ENCODE measurements at places on chromosomes 3 and 15.
A peak's percentile ranks its signal among the peaks of the same experiment; 100 is the strongest.

DNA sequence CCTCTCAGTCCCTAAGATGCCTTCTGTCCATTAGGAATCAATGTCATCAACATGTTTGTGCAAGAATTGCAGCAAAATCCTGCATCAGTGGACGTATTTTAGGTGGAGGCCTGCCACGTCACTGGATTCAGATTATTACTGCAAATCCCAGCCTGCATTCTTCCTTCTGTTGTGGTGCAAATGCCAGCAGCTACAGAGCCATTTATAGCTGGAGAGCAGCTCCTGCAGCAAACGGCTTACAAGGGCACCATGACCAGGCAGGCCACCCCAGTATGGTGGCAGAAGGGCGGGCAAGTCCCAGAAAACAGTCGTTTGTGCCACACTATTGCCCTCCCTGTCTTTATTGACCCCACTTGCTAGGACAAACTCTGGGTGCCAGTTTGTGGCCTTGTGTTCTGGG lies 74.7 kb downstream of the SNRK start:
- peaks cover under 1% of the 10 kb centered on the region for H3K36me3 ChIP-seq
- H3K27ac ChIP-seq, result no peak overlapping the region
- H3K4me3 ChIP-seq, result no peak overlapping the region
- H3K4me1 ChIP-seq, result no peaks in the 10 kb centered on the region
- no peak for DNase-seq

DNA sequence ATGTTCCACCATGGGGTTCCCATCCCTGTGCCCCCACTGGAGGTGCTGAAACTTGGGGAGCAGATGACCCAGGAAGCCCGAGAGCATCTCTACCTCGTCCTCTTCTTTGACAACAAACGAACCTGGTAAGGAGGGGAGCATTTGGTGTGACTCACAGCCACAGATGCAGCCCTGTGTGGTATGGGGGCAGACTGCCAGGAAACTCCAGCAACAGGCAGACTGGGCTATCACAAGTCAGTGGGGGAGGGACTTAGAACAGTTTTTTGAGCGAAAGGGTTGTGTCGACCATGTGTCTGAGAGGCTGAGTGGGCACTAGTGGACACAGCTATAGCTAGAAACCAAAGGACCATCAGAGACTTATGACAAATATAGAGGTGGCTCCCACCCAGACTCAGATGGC lies 3.4 kb upstream of the OGG1 start:
- H3K4me1 ChIP-seq, result no peaks in the 10 kb centered on the region
- H3K27ac ChIP-seq, result no peak overlapping the region
- DNase-seq, result peak; percentile 26
- no peak overlapping the region for H3K4me3 ChIP-seq
- no peaks in the 10 kb centered on the region for H3K27me3 ChIP-seq

DNA sequence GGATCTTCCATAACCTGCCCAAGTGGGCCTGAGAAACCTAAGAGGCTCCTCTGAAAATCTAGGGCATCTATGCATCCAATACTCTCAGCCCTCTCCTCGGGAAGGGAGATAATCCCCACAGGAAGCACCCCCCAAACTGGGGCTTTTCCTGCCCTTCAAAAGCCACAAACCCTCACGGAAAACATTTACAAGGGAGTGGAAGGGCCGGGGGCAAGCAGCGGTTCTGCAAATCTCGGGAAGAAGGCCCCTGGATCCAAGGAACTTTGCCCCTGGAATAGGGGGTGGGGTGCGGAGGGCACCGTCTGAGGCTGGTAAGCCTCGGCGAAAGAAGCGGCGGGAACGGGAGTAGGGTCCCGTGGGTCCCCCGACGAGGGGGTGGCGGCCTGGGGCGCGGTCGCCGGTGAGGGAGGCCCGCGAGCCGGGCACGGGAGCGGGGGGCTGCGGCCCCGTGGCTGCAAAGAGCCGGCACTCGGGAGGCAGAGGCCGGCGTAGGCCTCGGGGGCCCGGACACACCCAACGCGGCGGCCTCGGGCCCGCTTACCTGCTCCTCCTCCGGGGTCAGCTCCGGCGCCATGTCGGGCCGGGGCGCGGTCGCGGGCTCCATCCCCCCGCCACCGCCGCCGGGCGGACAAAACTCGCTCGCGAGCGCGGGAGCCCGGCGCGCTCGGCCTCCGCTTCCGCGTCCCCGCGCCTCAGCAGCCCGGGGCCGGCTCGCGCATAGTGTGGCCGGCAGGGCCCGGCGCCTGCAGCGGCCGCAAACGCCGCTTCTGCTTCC lies 755 bp downstream of the PTPN9 start:
- H3K36me3 ChIP-seq, result no peaks in the 10 kb centered on the region
- H3K4me3 ChIP-seq, result peak overlapping the region; percentile 81
- peak; percentile 40 for DNase-seq
- H3K4me1 ChIP-seq, result peaks cover 20% of the 10 kb centered on the region

- H3K36me3 ChIP-seq, result no peaks in the 10 kb centered on the region
- DNase-seq, result no peak
- no peaks in the 10 kb centered on the region for H3K27me3 ChIP-seq
- no peaks in the 10 kb centered on the region for H3K4me1 ChIP-seq
- no peak overlapping the region for H3K4me3 ChIP-seq
- H3K27ac ChIP-seq, result no peak overlapping the region
These were observed 18.9 kb upstream of the ST3GAL6 start for GRCh38 chr3:98744283-98744682.

DNA sequence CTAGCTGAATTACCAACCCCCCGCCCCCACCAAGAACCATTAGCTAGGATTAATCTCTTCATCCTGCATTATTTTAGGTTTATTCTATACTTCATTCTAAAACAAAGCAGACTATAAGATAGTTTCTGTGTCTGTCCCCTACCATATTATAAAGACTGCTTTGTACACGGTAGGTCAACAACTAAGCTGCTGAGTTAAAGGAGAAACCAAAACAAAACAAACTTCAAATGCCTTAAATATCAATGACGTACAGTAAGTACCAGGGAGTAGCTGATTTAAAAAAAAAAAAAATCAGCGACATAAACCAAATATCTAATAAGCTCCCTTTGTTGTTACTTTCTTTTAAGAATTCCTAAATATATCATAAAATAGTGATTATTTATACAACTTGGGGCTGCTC lies 7.8 kb upstream of the VGLL4 start:
- no peak overlapping the region for H3K27ac ChIP-seq
- no peak for DNase-seq

DNA sequence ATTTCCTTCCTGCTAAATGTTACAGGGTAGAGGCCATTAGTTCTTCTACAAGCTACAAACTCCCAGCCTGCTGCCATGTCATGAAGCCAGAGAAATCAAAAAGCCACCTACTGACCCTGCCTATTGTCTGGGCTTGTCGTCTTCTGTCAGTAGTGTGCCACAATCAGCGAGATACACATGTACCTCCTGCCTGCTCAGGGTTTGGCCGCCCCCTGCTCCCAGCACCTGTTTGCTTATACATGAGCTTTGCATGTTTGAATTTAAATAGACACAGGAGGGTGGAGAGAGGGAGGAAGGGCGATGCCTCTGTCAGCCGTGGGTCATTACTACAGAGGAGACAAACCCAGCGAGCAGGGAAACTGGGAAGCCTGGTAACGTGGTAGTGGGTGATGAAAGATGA lies 106.1 kb downstream of the ROBO2 start:
- no peaks in the 10 kb centered on the region for H3K4me1 ChIP-seq
- DNase-seq, result no peak
- H3K36me3 ChIP-seq, result no peaks in the 10 kb centered on the region
- no peaks in the 10 kb centered on the region for H3K27me3 ChIP-seq
- no peak overlapping the region for H3K4me3 ChIP-seq
- H3K27ac ChIP-seq, result no peak overlapping the region

- no peak for DNase-seq
- H3K27ac ChIP-seq, result no peak overlapping the region
- no peaks in the 10 kb centered on the region for H3K36me3 ChIP-seq
- no peaks in the 10 kb centered on the region for H3K27me3 ChIP-seq
- H3K4me1 ChIP-seq, result peaks cover 4% of the 10 kb centered on the region
These were observed 49.7 kb upstream of the ATOSA start for GRCh38 chr15:52728899-52729298.

DNA sequence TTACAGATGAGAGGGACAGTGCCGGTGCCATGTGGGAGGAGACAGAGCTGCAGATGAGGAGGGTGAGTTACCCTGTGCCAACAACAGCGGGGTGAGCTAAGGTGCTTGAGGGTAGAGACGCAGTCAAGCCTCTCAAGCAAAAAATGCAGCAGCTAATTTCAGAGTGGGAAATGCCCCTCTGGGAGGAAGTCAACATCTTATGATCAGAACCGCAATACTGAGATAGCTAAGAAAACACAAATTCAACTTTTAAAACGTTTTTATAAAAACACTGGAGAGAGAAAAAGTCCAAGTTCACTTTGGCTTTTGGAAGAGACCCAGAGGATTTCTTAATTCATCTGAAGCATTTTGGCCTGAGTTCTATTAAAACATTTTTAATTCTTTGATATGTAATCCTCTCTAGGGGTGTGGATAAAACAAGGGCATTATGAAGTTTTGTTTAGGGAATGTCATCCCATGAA lies 319.2 kb downstream of the SLC9A9 start:
- H3K4me3 ChIP-seq, result peak overlapping the region; percentile 4
- H3K27ac ChIP-seq, result no peak overlapping the region
- H3K4me1 ChIP-seq, result peaks cover 35% of the 10 kb centered on the region
- DNase-seq, result peak; percentile 46
- H3K36me3 ChIP-seq, result no peaks in the 10 kb centered on the region
- no peaks in the 10 kb centered on the region for H3K27me3 ChIP-seq

DNA sequence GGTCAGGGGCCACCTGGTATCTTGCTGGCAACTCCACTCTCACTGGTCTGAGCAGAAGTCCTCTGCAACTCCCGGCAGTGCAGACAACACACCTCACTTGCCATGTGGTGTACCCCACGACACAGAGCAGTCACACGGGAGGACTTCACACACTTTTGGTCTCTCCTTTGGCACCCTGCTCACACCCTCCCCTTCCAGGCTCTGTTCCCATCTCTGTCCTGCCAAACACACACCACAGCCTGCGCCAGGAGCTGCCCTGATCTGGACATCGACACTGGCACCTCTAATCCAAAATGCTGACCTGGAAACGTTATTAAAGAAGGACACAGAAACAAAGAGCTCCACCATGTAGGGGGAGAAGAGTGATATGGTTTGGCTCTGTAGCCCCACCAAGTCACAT lies 57.2 kb downstream of the SLC41A3 start:
- no peak for DNase-seq
- no peak overlapping the region for H3K4me3 ChIP-seq
- H3K36me3 ChIP-seq, result peaks cover 8% of the 10 kb centered on the region
- H3K27ac ChIP-seq, result no peak overlapping the region
- H3K4me1 ChIP-seq, result no peaks in the 10 kb centered on the region

GRCh38 chr3:126129398-126129891 lies 45.5 kb upstream of the SLC41A3 start:
- DNase-seq, result no peak
- peaks cover 10% of the 10 kb centered on the region for H3K4me1 ChIP-seq
- no peaks in the 10 kb centered on the region for H3K36me3 ChIP-seq
- H3K27ac ChIP-seq, result no peak overlapping the region

- no peak overlapping the region for H3K4me3 ChIP-seq
- no peak for DNase-seq
These were observed 263.3 kb downstream of the ZIC1 start for GRCh38 chr3:147672436-147672835.

DNA sequence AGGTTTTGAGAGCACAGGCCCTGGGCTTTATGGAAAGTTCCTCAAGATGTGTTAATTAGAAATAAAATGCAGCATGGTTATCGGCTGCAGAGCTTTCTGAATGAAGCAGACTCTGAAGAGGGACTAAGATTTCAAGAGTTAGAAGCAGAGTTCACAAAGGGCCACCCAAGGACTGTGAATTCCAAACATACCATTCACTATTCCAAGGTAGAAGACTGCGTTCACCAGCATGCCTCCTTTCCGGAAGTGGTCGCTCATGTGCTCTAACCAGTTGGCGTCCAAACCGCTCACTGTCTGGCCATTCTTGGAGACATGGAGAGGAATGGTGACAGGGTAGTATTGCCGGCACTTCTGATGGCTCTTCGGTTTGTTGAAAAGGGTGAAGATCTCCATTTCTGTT lies 104.9 kb downstream of the OXNAD1 start:
- no peak overlapping the region for H3K27ac ChIP-seq
- peaks cover 8% of the 10 kb centered on the region for H3K36me3 ChIP-seq
- no peaks in the 10 kb centered on the region for H3K27me3 ChIP-seq
- DNase-seq, result no peak

- peaks cover 3% of the 10 kb centered on the region for H3K4me1 ChIP-seq
- no peaks in the 10 kb centered on the region for H3K27me3 ChIP-seq
- peak overlapping the region; percentile 95 for H3K4me3 ChIP-seq
- no peak overlapping the region for H3K27ac ChIP-seq
- H3K36me3 ChIP-seq, result peaks cover 10% of the 10 kb centered on the region
These were observed 584 bp upstream of the LARS2 start for GRCh38 chr3:45387636-45388348.

DNA sequence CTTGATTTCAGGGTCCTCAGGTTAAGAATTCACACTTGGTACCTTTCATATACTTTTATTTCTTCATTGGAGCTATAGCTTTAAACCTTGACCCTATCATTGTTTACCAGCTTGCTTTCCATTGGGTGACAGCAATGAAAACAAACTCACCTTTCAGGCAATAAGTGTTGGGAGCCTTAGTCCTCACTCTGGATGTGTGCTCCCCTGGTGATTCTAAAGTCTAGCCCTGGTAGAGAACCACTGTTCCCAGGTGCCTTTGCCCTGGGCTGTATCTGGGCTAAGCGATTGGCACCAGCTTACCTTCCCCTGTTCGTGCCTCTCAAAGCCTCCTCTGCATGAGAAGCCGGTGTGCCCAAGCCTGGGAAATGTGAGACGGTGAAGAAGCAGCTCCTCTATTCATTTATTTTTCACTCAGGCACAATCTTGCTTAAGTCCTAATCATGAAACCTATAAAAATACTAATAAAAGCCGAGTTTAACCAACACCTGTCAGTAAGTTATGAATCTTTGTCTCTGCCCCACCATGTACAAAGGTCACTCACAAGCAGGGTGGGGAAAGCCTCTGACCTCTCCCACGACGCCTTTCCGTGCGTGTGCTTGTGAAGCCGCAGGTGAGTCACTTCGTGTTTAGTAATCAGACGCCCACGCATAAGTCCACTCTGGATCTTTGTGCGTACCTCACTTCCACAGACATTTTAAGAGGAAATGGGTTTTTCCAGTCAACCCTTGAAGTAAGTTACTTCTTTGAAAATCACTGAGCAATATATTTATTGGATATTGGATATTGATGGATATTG lies 12.8 kb upstream of the ARRDC4 start:
- no peaks in the 10 kb centered on the region for H3K27me3 ChIP-seq
- H3K4me3 ChIP-seq, result no peak overlapping the region
- no peaks in the 10 kb centered on the region for H3K4me1 ChIP-seq
- H3K36me3 ChIP-seq, result no peaks in the 10 kb centered on the region
- no peak overlapping the region for H3K27ac ChIP-seq

DNA sequence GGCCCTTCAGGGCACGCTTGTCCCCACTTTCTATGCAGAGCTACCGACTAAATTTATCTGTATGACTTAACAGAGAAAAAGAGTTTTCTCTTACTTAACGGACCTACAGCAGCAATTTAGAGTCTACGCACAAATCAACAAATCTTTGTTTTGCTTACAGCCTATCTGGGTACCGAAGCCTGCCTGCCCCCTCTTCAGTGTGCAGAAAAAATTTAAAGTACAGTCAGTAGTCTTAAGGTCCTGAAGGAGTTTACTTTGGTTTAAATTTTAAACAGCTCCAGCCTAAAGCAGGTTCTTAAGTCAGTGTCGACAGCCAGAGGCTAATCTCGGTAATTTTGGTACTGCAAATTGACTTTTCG lies 570 bp downstream of the SACM1L start:
- H3K4me1 ChIP-seq, result peaks cover 36% of the 10 kb centered on the region
- H3K4me3 ChIP-seq, result peak overlapping the region; percentile 85
- H3K27me3 ChIP-seq, result no peaks in the 10 kb centered on the region
- peak overlapping the region; percentile 85 for H3K27ac ChIP-seq
- no peaks in the 10 kb centered on the region for H3K36me3 ChIP-seq

- H3K4me1 ChIP-seq, result peaks cover 12% of the 10 kb centered on the region
- H3K36me3 ChIP-seq, result no peaks in the 10 kb centered on the region
- H3K4me3 ChIP-seq, result peak overlapping the region; percentile 70
- no peaks in the 10 kb centered on the region for H3K27me3 ChIP-seq
- DNase-seq, result peak; percentile 74
These were observed 27.4 kb upstream of the HDAC11 start for GRCh38 chr3:13452490-13453335.

All from common myeloid progenitor, CD34-positive (primary cell).